NCI-H1930 (cell line): ENCODE measurements at places on chromosomes 5 and 9.

DNA sequence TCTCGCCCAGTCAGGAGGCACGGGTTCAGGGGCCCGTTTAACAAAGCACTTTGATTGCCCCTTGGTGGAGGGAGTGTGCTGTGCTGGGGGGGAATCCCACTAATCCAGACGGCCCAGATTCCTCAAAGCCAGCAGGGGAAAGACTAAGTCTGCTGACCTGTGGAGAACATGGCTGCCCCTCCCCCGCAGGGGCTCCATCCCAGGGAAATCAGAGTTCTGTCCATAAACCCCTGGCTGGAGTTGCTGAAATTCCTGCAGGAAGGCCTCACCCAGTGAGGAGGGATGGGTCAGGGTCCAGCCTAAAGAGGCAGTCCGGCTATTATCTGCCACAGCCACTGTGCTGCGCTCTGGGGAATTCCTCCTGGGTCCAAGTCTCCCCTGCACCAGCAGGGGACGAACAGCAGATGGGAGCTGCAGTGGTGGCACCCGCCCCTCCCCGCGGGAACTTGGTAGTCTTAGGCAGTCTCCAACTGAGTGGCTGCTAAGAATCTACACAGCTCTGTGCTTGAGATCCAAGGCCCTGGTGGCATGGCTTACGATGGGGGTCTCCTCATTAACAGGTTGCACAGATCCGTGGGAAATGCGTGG lies 174.0 kb upstream of the DAB2 start:
- no peak for DNase-seq

DNA sequence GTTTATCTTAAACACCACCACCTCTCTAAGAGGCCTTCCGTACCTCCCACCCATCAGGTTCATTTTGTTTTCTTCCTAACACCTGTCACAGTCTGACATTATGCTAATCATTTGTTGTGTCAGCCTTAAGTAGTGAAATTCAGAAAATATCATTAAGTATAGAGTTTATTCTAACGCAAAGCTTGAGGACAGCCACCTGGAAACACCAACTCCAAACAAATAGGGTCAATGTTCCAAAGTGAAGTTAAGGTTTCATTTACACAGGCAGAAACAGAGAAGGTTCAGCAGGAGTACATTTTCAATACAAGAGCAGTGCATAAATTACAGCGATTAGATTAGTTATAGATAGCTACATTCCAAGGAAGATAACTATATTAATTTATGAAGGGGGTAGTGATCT lies 1.3 kb upstream of the SMC5 start:
- no peak for DNase-seq

DNA sequence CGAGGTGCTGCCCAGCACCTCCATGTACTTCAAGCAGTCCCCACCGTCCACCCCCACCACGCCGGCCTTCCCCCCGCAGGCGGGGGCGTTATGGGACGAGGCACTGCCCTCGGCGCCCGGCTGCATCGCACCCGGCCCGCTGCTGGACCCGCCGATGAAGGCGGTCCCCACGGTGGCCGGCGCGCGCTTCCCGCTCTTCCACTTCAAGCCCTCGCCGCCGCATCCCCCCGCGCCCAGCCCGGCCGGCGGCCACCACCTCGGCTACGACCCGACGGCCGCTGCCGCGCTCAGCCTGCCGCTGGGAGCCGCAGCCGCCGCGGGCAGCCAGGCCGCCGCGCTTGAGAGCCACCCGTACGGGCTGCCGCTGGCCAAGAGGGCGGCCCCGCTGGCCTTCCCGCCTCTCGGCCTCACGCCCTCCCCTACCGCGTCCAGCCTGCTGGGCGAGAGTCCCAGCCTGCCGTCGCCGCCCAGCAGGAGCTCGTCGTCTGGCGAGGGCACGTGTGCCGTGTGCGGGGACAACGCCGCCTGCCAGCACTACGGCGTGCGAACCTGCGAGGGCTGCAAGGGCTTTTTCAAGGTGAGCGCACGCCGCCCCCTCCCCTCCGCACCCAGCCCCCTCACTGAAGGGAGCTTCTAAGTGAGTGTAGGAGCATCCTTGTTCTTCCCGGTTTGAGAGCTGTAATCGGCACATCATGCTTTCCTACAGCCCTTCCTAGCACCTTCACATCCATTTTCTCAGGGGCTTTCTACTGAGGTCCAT lies 6.9 kb downstream of the NR4A3 start:
- no peak for DNase-seq

GRCh38 chr9:87327575-87328125 lies 170.0 kb upstream of the DAPK1 start:
- no peak for DNase-seq

DNA sequence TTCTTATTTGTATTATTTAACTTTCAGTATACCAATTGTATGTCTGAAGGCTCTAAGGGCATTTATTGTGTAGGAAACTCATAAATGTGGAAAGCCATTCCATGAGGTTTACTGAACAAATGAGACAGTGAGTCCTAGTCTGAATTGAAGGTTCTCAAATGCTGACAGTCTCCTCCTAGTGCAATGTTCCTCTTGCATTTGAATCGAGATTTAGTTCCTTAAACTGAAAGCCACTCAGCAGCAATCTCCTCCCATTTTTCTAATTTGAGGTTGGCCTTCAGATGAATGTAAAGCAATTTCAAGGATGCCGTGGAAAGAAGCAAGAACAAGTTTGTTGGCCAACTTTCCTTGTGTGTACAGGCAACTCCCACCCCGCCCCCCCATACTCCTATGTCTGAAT lies 493.2 kb upstream of the KLF4 start:
- no peak for DNase-seq

DNA sequence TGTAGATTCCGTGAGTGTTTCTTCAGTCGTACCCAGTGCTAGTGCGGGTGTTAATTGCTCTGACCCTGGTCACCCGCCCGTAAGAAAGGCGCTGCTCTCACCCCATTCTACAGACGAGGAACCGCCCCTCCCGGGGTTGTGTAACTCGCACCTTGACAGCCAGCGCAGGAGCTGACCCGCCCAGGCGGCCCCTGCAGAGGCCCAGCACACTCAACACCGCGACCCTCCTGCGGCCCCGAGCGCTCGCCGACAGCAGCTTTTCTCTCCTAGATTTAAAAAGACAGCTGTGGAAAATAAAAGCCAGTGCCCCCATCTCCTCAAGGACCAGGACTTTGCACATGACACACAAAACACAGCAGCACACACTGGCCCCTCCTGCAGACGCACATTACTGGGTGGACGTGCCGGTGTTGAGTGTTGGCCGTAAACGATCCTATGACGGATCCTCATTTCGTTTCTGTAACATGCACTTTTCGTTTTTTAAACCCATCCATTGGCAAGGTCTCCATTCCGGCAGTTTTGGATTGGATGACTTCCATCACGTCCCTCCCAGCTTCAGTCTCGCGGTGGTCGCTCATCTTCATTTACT lies 22.9 kb downstream of the OR2V2 start:
- no peak for DNase-seq

- no peak for DNase-seq
These were observed 189.6 kb downstream of the TRIO start for GRCh38 chr5:14332746-14333145.

DNA sequence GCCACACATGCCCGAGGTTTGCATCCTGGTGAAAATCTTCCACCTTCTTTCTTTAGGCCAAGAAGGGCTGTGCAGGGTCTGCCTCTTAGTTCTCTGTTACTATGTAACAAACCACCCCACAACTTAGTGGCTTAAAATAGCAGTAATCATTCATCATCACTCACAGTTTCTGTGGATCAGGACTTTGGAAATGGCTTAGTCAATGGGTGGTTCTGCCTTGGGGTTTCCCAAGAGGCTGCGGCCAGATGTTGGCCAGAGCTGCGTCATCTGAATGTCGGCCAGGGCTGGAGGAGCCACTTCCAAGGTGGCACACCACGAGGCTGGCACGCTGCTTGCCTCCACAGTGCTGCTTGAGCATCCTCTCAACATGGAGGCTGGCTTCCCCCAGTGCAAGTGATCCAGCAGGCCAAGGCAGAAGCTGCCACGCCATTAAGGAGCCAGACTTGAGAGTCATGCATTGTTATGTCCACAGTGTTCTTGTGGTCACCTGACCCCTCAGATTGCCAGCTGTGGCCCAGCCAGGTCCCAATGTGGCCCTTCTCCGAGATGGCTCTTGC lies 135.2 kb downstream of the RXRA start:
- DNase-seq = no peak

DNA sequence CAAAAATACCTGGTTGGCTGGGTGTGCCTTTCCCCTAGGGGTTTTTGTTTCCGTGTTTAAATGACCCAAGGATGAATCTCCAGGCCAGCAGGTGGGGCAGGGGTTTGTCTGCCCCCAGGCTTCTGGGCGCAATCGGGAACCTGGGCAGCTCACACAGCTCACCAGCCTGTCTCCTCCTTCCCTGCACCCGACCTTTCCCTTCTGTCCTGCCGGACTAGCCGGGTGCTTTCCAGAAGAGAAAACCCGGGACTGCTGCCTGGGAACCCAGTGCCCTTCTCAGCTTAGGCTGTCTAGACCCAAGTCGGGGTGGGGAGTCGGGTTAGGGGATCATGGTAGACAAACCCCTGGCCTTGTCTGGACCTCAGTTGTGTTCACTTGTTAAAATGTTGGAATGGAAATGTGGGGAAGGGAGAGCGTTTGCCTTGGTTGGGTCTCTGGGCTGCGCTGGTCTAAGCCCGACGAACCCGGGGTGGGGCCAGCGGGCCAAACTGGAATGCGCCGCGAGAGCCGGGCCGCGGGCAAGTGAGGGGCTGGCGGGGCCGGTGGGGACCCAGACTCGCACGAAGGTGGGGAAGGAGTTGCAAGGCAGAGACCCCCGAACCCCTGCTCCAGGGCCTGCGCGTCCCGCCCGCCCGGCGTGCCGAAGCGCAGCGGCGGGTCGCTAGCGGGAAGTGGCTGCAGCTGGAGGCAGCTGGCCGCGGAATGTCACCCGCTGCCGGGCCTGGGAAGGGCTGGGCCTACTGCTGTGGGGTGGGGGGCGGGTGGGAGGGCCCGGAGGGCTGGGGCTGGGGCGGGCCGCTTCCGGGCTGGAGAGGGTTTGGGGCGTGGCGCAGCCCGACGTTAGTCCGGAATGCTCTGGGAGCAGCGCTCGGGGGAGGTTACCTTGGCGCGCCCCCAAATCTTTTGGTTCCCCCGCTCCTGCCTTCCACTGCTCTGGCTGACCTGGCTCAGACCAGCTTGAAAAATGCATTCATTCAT lies 84.6 kb downstream of the DAB2IP start:
- no peak for DNase-seq

- DNase-seq = no peak
These were observed 107.4 kb downstream of the GLIS3 start for GRCh38 chr9:4192450-4192849.

DNA sequence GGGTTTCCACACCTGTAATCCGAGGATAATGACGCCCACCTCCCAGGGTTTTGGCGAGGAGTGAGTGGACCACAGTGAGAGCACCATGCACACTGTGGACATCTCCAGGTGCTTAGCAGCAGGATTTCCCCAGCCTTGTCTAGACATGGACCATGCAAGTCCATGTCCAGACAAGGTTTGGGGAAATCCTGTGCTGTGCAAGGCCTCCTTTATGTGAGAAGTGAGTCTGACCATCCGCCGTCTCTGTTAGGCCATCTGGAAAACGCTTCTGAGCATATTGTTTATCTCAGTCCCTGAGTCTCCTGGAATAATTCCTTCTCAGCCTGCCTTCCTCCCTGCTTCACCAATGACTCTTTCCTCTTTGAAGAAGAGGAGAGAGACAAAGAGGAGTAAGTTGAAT lies 26.2 kb upstream of the TNFAIP8 start:
- no peak for DNase-seq

DNA sequence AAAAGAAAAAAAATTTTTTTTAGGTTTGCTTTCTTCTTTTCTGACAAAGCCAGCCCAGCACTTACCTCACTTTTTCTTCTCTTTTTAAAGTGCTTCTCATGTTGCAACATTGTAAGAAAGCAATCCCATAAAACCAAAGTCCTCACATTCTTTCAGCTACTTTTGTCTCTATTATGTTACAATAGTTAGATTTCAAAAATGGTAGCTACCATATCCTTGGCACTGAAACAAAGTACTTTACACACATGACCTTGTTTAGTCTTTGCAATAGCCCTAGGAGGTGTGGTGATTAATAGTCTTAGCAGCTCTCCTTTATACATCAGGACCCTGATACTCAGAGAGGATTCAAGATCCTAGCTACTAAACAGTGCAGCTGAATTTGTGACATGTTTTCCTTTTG lies 23.5 kb upstream of the CARTPT start:
- no peak for DNase-seq

DNA sequence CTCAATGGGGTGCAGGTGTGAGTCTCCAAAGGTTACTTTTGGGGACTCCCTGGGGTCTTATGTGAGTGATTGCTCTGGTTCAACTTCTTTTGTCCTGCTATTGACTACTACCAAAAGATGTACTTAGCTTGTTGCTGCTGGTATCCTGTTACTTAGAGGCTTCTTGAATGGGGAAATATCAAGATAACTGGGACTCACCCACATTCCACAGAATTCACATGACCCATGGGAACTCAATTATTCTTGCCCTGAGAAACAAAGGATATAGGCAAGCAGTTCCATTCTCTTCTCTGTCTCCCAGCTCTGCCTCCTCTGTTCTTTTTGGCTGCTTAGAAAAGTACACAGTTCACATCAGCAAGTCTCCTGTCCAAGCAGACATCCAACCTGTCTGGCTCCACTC lies 105.9 kb downstream of the UNC13B start:
- DNase-seq = no peak

DNA sequence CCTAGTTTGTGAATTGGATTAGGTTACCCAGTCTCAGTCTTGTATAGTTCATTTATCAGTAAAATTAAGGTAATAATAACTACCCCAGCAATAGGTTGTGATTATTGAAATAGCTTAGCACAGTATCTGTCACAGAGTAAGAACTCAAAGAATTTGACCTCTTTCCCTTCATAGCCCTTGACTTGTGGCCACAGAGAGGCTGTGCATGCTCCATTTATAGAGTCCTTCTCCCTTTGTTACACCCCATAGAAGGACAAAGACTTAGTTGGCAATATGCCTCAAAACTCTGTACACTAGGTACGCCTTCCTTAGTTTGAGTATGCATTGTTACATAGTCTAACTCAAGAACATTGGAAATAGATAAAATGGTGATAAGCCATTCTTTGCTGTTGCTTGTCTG lies 257.2 kb downstream of the KCTD16 start:
- no peak for DNase-seq

GRCh38 chr9:115106642-115107041 lies 11.3 kb downstream of the TNC start:
- no peak for DNase-seq

DNA sequence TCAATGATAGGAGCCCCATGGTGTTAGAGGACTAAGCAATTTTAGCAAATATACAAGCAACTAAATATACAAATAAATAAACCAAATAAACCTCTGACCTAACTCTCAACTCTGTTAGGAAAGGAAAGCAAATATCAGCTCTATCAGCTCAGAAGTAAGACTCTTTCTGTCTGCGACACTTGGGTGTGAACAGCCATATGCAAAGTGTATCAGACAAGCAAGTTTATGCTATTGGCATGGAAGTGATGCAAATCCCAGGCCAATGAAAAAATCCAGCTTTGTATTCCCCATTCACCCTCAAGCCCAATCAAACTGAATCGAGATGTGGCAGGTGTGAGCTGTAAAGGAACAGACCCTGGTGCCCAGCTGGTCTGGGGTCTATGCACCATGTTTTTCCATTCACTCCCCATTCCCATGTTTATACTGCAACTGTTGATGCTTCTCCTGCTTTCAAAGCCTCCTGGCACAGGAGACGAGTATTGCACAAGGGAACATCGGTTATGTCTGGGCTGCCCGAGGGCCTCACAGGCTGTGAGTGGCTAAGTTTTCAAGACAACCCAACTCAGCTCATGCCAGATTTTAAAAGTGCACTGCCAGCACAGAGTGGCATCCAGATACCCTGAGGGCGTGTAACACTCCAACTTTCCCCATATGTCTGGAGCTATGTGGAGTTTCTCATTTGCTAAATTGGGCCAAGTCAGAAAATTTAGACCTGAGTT lies 73.1 kb downstream of the FEM1C start:
- DNase-seq = no peak
